ENCODE measurements at places on chromosomes 5 and 9.

DNA sequence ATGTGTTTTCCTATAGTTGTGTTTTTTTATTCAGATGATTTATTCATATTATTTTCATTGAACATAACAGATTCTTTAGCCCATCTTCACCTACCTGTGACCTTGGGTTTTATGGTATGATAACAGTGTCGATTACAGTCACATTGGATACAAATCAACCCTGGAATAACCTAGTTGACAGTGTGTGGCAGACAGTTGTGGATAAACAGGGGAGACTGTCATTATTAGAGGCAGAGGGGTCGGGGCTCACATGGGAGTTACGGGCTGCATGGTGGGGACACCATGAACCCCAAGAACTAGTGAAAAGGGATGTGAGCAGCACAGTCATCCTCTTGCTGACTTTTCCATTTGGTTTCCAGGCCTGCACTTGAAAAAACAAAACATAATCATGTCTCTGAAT, 29.9 kb upstream of the MAP1B start:
- no peak for DNase-seq

DNA sequence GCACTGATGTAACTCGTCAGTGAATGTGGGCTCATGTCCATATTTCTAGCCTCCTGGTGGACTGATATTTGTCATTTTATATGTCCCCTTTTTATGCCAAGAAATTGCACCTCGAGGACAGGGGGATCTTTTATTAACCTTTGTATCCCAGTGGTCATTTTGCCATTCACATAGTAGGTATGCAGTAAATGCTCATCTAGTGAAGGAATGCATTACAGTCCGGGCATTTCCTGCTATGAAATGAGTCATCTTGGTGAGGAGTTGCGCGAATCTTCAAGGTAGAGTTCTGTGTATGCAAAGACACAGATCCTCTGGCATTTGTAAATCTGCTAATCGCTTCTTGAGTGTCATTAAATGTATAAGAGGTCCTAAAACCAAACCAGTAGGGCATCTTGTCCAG, 755.5 kb upstream of the ADAMTS16 start:
- no peak for DNase-seq

DNA sequence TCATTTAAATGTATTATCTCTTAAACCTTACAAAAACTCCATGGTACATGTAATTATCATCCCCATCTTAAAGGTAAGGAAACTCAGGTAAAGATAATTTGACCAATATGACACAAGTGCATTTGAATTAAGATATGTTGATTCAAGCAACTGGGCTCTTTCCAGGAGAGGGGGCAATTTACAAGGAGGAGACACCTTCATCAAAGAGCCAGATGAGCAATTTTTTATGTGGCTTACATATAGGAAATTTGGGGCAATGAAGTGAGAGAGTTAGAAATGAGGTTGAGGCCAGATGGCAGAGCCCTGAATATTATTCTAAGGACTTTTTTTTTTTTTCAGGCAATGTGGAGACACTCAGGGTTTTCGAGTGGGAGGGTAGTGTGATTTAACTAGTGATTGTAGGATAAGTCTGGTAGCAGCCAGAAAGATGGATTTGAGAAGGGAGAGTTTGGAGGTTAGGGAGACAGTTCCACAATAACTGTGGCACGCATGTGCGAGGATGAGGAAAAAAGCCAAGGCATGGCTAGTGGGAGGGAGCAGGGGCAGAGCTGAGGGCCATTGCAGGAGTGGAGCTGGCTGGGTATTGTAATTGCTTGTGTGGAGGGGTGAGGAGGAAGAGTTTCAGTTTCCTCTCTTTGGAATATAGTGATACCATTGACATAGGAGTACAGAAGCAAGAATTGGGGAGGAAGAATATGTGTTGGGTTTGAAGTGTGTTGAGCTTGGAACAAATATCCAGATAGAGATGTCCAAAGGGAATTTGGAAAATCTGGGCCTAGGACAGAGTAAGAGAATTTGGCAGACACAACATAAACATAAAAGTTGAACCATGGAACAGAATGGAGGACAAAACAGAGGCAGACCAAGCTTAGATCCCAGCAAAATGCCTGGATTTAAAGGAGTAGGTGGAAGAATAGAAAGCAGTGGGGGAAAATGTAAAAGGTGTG, 72.0 kb downstream of the ACTBL2 start:
- no peak for DNase-seq

DNA sequence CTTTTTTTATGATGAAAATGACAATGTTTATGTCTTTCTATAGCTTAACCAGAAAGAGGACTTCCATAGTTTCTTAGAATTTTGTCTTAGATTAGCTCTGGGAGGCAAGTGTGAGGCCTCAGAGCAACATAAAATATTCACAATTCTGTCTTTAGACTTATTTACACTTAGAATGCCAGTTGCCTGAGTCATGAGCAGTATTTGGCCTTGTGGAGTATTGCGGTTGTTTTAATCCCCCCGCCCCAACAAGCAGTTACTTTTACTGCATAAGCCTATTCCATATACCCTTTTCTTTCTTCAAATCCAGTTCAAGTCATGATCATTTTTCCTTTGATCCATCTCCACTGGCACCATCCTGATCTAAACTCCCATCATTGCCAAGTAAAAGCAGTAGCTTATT, 198.0 kb upstream of the EGFLAM start:
- DNase-seq = no peak

- no peak for DNase-seq
Observed at GRCh38 chr5:54289769-54290168, 20.6 kb downstream of the ARL15 start.

- DNase-seq = no peak
Observed at GRCh38 chr9:70954596-70955143, 166.8 kb downstream of the TRPM3 start.

GRCh38 chr9:84955971-84956370, 286.4 kb downstream of the NTRK2 start:
- DNase-seq = no peak

GRCh38 chr5:143770450-143770849, 41.5 kb upstream of the HMHB1 start:
- no peak for DNase-seq

GRCh38 chr5:150567031-150567717, 59.2 kb downstream of the NDST1 start:
- DNase-seq = no peak

GRCh38 chr9:84542554-84542953, 127.0 kb upstream of the NTRK2 start:
- DNase-seq = no peak

GRCh38 chr9:108863891-108864290, 1.8 kb downstream of the ACTL7A start:
- no peak for DNase-seq

DNA sequence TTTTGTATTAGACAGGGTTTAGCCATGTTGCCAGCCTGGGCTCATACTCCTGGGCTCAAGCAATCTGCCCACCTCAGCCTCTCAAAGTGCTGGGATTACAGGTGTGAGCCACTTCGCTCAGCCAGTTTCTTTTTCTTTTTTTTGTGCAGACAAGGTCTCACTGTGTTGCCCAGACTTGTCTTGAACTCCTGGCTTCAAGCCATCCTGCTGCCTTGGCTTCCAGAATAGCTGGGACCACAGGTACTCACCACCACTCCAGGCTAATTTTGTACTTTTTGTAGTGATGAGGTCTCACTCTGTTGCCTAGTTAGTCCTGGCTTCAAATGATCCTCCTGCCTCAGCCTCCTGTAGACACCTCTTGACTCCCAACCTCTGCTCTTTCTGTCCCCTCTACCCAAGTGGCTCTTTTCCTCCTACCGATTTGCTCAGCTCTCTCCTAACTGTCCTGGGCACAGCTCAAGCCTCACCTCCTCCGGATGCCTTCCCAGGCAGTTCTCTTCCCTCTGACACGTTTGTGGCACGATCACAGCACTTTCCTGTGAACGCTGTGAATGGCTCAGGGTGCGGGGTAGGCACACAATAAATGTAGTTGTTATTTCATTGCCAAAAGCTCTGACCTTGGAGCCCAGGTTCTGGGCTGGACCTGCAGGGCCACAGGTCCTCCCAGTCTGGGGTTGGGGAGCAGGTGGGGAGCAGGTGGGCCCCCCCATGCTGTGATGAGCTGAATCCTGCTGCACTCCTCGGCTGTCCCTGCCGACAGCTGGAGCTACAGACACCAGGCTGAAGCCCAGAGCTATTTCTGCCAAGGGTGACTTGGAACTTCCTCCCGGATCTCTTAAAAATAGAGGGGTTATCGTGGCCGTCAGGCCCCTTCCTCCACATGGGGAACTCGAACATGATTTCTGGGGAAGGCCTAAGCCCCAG, 23.9 kb downstream of the GFI1B start:
- DNase-seq = no peak

GRCh38 chr5:154031937-154032489, 6.7 kb downstream of the FAM114A2 start:
- no peak for DNase-seq

DNA sequence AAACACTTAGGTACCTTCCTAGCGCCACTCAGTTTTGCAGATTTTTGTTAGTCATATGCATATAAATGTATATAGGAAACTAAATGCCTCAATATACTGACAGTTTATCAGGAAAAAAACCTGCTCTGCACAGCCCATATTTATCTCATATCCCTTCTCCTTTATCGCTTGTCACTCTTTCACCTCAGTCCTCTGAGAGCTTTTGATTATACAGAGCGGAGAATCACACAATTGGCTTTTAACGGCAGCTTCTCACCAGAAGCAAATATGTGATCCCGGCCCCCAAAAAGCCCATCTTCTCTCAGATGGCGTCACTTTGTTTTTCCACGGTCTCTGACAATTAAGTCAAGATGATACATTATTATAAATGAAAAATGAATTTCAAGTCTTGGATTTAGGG, 362.6 kb downstream of the DNAH5 start:
- DNase-seq = no peak

DNA sequence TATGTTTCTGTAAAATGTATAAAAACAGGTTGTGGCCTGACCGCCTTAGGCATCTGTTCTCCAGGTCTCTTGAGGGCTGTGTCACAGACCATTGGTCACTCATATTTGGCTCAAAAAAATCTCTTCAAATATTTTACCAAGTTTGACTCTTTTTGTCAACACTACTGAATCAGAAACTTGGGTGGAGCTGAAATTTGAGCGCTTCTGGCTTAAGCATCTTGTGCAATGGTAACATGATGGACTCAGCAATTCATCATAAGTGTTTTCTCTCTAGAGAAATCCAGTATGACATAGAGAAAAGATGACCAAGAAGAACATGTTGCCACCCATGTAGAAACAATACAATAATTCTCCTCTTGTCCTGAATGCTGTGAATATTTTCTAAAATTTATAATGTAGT, 387.9 kb downstream of the MAT2B start:
- no peak for DNase-seq

DNA sequence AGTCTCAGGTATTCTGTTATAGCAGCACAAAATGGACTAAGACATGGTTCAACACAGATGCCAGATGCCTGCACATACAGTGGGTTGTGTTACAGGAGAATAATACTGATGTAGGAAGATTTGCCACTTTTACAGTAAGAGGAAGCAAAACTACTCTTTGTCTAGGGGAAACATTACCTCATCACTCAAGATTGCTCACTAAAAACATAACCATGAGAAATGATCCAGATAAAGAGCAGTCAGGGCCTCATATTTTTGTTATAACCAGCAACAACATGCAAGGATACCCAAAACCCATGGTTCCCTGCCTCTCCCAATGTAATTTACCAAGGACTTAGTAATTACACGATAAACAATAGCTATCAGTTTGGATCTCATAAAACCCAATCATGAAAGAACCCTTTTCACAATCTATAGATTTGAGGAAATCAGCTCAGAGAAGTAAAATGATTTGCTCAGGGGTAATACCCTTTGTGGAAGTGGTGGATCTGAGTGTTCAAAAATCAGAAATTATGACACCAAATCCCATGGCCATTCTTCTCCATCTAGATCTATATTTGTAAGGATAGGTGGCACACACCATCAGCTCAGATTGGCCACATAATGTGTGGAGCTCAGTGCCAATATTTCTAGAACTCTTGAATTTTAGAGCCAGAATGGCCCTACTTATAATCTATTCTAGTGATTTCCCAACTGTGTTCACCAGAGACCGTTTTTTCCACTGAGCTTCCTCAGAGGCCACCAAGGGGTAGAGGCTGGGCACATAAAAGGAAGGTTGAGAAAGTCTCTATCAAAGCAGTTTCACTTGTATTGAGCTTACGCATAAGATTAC, 27.8 kb downstream of the DPYSL3 start:
- DNase-seq = no peak

- DNase-seq = no peak
Observed at GRCh38 chr5:179379321-179379890, 34.1 kb upstream of the ADAMTS2 start.

- DNase-seq = no peak
Observed at GRCh38 chr9:9997585-9997984, 615.2 kb downstream of the PTPRD start.

- no peak for DNase-seq
Observed at GRCh38 chr5:66209794-66210193, 65.7 kb downstream of the SREK1 start.
